ENCODE measurements at places on chromosomes 13 and 19.

DNA sequence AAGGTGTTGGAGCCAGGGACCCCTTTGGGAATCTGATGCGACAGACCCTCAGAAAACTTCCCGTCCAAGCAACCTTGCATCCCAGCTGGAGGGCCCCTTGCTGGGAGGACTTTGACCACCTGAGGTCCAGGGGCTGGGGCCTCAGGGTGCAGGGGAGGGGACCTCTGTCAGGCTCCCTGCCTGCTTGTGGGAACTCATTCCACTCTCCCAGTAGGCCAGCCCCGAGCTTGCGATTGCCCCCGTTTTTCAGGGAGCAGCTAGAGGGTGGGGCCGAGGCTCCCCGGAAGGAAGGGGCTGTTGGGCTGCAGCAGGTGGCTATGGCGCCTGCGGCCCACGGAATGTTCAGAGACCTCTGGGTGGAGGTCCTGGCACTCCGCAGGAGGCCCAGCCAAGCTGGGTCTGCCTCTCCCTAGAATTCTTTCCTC lies 2.8 kb downstream of the GNA11 start:
- DNase-seq, result no peak

- no peak for DNase-seq
These were observed 242.9 kb upstream of the DACH1 start for GRCh38 chr13:72109863-72110262.

- DNase-seq, result peak; percentile 1
These were observed 1551.1 kb downstream of the EFNB2 start for GRCh38 chr13:104984296-104984818.

GRCh38 chr19:47283405-47284059 lies 8.8 kb downstream of the INAFM1 start:
- DNase-seq, result no peak

DNA sequence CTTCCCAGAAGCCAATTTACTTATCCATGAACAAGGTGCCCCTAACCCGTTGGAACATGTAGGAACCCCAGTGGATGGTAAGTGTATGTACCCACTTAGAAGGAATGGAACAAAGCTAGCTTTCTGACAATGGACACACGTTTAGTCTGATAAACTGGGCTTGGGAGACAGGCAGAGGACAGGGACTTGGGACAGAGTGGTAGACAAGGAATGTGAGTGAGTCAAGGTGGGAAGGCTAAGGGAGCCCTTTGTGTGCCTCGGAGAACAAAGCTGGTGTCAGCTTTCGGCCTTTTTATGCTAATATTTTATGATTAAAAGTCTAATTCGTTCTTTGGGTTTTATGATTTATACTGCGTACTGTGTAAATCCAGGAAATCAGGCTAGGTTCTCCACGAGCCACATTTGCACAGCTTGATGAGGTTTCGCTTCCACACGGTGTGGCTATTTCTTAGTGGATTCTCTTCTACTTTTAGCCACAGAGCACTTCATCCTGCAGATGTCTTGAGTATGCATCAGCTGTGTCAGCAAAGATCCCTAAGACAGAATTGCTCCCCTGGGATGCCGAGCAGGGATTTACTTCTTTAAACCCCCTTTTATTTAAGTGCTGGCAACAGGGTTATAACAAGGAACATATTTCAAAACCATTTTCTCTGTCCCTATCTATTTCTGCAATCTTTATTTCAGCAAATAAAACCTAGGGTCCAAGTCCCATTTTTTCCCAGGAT lies 258.5 kb downstream of the DLEU7 start:
- no peak for DNase-seq

GRCh38 chr19:55766466-55766865 lies 2.5 kb upstream of the RFPL4AL1 start:
- DNase-seq, result no peak

GRCh38 chr13:36369268-36370107 lies 23.3 kb upstream of the SPART start:
- no peak for DNase-seq

DNA sequence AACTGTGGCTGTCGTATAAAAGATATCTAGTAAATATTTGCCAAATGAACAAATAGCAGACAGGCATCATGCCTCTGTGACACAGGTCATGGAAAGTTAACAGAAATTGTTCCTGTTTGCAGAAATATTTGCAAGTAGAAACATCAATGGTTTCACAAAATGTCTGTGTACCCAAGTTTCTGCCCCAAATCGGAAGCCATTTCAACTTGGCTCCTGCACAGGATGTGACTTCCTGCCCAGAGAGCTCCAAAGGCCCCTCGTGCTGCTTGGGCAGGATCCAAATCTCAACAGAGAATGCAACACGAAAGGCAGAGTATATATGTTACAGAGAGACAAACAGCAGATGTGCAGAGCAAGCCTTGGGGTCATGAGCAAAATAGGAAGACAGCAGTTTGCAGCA lies 95.5 kb upstream of the SERP2 start:
- DNase-seq, result no peak

DNA sequence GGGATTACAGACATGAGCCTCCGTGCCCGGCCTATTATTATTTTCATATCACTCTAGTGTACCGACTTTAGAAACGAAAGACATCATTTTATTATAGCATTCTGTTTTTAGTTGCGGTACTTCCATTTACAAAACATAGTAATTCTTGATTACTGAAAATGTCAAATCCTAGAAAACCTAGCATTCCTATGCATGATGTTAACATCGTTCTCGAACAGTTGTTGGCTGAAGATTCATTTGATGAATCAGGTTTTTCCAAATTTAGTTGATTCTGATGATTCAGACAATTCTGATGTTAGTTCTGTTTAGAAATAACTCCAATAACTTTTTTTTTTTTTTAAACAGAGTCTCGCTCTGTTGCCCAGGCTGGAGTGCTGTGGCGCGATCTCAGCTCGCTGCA lies 11.5 kb upstream of the MTRF1 start:
- no peak for DNase-seq

DNA sequence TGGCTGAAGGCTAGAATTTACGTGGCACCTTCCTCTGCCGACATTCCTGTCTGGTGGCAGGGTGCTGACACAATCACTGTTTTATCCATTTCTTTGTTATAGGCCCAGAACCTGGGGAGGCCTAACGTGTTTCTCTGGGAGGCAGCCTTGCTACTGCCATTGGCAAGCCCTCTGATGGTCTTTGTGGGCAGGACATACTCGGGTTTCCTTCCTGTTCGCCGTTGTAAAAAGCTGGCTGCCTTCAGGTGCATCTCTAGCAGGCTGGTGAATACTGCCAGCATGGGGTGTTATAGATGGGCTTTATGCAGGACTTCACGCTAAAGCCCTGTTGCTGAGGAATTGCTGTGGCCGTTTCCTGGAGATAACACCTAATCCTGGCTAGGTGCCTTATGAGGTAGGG lies 28.1 kb downstream of the B3GLCT start:
- DNase-seq, result no peak

DNA sequence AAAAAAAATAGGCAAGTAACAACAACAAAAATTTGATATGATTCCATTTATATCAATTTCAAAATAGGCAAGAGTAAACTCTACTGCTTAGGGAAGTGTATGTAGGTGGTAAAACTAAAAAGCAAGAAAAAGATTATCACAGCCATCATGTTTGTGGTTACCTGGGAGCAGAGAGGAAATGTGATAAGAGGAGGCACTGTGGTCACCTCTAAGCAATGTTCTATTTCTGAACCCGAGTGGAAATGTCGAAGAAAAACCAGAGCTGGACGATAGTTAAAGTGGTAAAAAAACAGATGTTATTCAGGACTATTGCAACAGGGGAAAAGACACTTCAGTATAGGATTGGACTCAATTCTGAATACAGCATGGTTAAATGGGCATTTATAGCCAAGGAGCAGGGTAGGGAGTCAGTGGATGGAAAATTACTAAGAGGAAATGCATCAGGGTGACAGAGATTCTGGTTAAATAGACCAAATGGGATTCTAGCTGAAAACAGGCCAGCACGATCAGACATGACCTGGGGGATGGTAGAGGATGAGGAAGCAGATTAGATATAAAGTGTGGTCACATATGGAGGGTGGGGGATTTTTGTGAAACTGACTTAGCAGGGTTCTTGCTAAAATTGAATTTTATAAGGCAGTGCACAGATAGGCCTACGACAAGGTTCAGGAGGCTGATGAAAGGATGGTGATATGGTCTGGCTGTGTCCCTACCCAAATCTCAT lies 6.0 kb upstream of the TEX30 start:
- no peak for DNase-seq

DNA sequence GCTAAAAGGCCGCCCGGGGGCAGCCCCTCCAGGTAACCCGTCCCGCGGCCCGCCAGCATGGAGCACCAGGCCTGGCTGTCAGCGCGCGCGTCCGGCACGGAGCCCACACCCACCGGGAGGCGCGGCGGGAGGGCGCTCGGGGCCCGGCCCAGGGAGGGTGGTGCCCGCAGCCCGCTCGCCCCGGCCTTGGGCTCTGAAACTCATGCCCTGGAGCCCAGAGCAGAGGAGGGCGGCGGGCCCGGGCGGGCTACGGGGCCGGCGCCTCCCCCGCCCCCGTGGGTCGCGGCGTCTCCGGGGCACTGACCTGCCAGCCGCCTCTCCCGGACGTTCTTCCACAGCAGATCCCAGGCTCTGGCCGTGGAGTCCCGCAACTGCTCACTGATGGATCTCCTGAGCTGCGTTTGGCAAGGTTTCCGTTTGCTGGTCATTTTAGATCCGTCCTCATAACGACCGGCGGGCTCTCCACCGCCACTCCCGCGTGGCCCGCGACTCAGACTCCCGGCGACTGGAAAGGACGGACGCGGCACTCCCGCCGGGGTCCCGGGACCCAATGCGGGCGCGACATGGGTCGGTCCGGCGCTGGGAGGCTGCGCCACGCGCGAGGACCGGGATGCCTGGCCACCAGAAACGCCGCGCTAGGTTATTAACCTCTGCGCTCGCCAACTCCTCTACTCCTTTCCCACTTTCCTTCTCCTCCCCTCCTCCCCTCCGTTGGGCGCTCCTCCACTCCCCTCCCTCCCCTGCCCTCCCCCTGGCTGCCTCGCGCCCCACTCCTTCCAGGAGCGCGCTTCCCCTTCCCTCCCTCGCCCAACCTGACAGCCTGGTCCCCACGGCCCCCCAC lies 64.7 kb upstream of the STARD13 start:
- no peak for DNase-seq

- DNase-seq, result no peak
These were observed 507.4 kb upstream of the KLF12 start for GRCh38 chr13:74641586-74641985.

- no peak for DNase-seq
These were observed 50.3 kb downstream of the POLR1D start for GRCh38 chr13:27672025-27672424.

DNA sequence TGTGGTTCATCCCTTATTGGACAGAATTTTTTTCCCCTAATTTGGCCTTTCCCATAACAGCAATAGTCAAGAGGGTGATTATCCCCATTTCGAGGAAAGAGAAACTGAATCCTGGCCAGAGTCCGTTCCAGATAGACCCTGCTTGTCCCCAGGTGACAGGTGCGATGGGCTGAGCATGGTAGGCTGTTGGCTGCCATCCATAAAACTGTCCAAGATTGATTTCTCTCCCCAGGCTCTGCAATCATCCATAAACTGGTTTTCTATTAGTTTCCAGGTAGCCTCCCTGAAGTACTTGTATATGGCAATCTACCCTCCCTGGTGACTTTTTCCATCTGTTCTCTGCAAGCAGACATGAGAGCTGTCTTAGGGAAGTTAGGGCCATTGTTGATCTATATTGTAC lies 25.4 kb downstream of the SERP2 start:
- DNase-seq, result peak; percentile 52

- DNase-seq, result no peak
These were observed 486 bp downstream of the ZNF529 start for GRCh38 chr19:36572593-36573019.

- no peak for DNase-seq
These were observed 282.1 kb downstream of the TDRD3 start for GRCh38 chr13:60679131-60679530.

- no peak for DNase-seq
These were observed 19.4 kb downstream of the CNFN start for GRCh38 chr19:42370626-42371175.

- peak; percentile 82 for DNase-seq
These were observed 483 bp downstream of the HNRNPL start for GRCh38 chr19:38849147-38849859.

GRCh38 chr19:12733369-12734214 lies 892 bp downstream of the TRIR start:
- no peak for DNase-seq

DNA sequence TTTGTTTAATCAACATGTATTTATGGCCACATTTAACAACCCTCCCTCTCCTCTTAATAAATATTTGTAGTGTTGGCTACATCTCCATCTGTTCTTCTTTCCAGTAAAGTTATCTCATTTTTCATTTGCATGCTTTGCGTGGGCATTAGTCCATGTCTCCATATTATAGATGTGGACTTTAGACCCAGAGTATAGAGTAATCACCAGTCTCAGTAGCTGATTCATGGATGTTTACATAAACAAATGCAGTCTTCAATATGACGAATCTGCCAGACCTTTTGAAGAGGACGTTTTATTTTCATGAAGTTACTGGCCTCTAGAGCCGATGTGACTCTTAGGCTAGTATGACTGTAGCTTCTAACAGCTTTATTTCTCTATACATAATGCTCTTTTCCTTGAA lies 1546.2 kb downstream of the OLFM4 start:
- no peak for DNase-seq

- DNase-seq, result no peak
These were observed 864.1 kb downstream of the PCDH17 start for GRCh38 chr13:58495668-58496067.

DNA sequence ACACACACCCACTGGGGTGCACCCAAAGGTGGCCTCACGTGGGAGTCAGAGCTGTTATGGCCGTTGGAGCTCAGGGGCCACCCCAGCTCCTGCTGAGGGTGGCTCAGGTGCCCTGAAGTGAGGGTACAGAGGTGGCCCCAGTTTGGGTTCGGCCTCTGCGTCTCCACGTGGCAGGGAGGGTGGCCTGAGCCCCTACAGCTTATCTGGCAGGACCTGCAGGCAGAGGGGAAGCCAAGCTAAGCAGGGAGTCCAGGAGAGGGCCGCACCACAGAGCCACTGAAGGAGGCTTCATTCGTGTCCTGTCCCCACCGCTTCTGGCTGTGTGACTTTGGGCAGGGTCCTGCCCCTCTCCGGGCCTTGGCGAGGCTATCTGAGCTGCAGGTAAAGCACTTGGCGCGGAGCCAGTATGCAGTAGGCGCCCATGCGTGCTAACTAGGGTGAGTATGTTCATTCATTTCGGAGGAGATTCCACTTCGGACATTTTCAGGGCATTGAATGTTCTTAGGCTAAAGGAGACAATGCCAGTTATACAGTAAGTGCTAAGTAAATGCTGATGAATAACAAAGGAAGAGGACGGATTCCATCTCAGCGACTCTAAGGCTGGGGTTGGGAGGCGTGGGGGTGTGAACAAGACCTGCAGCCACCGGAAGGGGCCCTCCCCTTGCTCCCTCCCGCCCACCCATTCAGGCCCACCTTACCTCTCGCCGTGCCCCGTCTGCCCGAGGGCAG lies 4.9 kb downstream of the REX1BD start:
- DNase-seq, result no peak

DNA sequence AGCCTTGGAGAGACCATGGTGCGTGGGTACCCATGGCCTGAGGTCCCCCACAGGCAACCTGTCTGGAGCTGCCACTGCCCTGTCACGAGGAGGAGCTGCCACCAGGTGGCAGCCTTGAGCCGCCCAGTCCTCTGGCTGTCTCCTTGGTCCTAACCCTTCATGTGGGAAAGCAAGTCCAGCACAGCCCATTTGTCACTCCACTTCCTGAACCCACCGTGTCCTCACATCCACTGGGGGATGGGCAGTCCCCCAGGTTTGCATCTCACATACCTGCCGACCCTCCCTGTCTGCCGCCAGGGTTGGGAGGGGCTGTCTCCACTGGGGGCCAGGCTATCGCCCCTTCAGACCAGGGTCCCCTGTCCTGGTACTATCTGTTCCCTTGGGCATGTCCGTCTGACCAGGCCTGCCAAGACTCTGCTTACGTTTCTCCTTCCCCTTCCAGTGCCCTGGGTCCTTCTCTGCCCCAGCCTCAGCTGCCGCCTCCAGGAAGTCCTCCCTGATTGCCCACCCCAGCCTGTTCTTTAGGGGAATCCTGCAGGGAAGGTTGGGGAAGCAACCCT lies 4.5 kb downstream of the FAM174C start:
- DNase-seq, result peak; percentile 17
